ENCODE measurements at places on chromosomes 5 and 9.

- DNase-seq: no peak
Observed at GRCh38 chr9:30746589-30746988, 1637.9 kb upstream of the ACO1 start.

DNA sequence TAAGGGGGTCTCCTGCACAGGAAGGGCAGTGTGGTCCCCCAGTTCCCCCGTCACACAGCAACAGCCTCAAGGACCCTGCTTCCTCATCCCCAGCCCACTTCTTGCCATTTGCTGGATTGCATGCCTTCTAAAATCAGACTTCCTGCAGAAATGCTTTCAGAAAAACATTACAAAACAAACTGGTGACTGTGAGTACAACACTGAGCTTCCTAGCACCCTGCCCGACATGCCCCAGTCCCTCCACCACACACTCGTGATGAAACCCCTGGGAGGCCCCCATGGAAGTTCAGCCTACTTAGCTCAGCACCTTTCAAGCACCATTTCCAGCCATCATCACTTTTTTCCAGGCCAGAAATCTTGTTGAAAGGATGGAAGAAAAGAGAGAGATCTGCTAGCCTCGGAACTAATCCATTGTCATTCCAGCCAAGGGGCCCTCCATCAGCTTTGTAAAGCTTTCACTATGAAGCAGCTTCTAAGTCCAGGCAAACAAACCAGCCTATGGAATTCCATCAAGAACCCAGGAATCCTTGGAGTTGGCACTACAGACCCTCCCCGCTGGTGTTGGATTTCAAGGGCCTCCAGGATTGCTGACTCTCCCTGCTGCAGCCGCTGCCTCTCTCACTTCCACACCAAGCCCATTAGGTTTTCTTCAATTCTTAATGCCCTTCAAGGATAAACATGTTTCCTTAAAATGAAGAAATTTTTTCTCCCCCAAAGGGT is 114.6 kb downstream of the C5orf15 start:
- no peak for DNase-seq

DNA sequence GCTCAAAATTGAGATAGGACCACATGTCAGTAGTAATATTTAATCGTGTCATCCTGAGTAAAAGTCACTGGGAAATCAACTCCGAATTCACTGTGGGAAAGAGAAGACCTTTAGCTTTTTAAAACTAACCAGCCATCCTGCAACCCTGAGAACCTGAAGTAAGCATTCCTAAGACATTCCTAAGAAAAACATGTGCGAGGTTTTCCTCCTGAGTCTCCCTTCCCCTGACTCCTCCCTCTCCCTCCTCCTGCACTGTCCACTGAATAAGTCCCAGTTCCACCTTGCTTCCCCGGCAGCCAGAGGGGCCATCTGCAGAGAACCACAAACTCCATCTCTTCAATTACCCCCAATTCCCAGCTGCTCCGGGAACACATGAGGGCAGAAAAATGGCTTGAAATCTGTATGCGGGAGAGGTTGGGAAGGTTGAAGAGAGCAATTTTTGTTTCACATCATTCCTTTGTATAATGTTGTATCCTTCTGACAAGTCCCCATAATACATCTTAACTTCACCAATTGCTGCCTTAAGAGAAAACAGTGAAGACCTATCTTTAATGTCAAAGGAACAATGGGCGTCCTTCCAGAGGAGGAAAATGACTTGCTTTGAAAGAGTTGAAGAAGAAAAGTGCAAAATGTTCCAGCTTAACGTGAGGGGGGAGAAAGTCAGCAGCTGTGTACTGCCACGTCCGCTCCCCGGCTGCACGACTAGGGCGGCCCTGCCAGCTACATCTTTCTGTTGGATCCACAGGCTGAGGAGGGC is 186.3 kb downstream of the ZNF462 start:
- no peak for DNase-seq

DNA sequence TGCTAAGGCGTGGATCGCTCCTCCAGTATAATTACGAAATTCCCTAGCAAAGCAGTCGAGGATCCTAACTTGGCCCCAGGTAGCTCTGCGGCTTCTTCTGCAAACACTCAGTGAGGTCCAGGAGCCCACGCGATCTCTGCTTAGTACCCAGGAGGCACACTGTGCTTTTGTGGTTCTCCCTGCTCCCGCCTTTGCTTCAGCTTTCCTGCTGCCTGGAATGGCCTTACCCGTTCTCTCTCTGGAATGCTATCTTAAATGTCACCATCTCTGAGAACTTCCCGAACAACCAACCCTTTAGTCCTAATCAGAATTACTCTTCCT is 639 bp downstream of the INVS start:
- no peak for DNase-seq

- no peak for DNase-seq
Observed at GRCh38 chr5:147568710-147569406, 59.0 kb upstream of the DPYSL3 start.

GRCh38 chr5:169413416-169413815 is 112.5 kb upstream of the SLIT3 start:
- DNase-seq: no peak

GRCh38 chr5:56688402-56688801 is 126.9 kb upstream of the MAP3K1 start:
- no peak for DNase-seq

- DNase-seq: no peak
Observed at GRCh38 chr5:4929092-4929655, 211.0 kb upstream of the ADAMTS16 start.

- no peak for DNase-seq
Observed at GRCh38 chr5:92041206-92041605, 658.1 kb upstream of the ARRDC3 start.

DNA sequence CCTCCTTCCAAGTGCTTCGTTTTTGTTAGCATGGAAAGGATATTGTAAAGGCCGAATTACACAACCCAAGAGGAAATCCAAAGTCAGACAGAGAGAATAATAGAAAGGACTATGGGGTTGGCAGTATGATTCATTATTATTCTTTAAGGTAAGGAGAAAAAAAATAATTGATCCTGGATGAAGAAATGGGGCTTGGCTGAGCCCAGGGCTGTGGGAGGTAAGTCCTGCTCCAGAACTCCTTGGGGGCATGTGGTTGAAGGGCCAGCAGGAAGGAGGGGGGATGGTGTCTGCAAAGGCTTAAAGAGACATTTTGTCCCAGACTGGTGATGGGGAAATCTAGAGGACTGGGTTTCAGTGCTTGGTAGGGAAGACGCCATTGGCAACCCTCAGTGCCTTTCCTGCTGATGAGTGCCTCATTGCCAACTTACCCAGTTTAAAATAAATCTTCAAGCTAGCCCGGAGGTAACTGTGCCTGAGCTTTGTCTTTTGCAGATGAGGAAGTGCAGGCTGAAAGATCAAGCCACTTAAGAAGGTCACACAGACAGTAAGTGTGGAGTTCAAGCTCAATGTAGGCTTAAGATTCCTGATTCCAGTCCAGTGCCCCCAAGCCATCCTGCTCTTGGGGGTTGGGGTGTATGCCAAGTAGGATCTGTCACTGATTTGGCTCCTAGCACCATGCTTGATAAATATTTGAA is 30.2 kb downstream of the FOXI1 start:
- no peak for DNase-seq

DNA sequence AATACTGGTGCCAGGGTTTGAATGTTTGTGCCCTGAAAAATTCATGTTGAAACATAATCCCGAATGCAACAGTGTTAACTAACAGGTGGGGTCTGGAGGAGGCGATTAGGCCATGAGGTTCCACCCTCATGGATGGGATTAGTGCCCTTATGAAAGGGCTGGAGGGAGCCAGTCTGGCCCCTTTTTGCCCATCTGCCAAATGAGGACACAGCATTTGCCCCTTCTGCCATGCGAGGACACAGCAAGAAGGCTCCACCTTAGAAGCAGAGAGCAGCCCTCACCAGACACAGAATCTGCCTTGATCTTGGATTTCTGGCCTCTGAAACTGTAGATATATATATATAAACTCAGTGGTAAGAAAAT is 32.6 kb upstream of the RNF130 start:
- DNase-seq: no peak

GRCh38 chr5:132576123-132576522 is 19.3 kb downstream of the RAD50 start:
- DNase-seq: no peak

DNA sequence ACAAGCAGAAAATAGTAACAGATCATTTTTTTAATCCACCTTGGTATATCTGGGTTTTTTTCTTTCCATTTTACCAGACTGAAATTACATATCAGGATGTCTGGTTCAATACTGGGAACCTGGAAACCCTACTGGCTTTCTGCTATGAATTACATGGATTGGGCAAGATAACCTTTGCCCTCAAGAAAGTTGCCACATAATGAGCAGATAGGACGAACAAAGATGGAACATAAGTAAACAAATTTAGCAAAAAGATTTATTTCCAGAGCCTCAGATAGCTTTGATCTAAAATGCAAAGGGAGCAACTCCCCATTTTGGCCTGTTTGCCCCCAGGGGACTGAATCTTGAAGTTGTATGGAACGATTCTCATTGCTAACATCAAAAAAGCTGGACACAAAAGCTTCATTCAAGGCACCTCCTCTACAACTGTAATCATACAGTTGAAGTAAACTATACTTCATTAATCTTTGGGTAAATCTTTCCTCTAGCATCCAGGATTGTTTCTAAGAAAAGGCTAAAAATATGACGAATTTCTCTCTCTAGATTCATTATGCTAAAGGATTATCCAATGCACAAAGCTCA is 131.6 kb upstream of the PTGER4 start:
- no peak for DNase-seq

GRCh38 chr5:94983861-94984535 is 300.9 kb downstream of the MCTP1 start:
- DNase-seq: no peak

DNA sequence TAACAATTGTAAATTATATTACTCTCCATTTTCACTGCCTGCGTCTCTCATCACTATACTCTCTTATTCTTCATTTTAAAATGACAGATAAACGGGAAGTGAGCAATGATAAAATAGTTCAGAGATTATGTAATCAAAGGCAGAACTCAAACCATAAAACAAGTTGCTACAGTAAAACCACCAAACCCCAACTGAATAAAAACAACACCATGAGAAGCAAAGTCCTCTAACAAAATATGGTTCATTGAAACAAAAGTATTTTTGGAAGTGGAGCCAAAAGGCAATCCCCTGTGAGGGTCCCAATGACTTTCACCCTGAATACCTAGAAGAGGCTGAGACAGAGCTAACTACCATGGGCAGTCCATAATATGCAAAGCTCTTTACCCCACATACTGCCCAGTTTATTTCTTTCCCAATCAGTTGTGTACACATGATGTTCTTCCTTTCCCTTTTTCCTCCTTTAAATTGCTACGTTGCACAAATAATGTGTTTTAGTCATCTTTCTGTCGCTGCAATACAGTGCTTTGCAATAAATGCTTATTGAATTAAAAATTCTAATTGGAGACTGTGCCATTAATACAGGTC is 64.0 kb upstream of the PTGER4 start:
- no peak for DNase-seq

DNA sequence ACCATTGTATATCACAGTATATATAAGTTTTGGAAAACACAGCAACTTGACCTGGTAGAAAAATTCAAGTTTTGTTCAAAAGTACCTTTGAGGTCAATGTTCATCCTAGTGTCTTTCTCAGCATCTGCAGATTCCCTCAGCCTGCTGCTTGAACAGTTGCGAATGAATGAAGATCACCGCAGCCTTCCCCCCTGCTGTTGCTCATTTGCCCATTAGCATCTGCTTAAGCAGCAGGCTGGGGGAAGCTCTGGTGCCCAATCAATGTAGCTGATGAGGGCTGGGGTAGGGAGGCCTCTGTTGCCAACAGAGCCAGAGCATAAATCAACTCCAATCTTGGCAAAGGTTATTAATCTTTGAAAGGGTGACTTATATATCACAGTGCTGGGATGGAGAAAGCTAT is 586.5 kb upstream of the PTPRD start:
- DNase-seq: no peak

- DNase-seq: no peak
Observed at GRCh38 chr5:114332925-114333324, 28.9 kb upstream of the KCNN2 start.

DNA sequence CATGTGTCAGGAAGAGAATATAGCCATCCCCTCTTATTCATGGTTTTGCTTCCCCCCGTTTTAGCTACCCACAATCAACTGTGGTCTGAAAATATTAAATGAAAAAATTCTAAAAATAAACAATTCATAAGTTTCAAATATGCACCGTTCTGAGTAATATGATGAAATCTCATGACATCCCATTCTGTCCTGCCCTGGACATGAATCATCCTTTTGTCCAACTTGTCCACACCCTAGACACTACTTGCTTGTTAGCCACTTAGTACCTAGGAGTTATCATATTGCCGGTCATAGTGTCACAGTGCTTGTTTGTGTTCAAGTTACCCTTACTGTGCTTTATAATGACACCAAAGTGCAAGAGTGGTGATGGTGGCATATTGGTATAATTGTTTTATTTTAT is 113.5 kb downstream of the CAAP1 start:
- no peak for DNase-seq

GRCh38 chr9:110426052-110426709 is 88.5 kb upstream of the TXNDC8 start:
- no peak for DNase-seq
